ENCODE measurements at places on chromosomes 3 and 15.

- DNase-seq: no peak
These were observed 300.3 kb upstream of the CBLB start for GRCh38 chr3:106168962-106169750.

DNA sequence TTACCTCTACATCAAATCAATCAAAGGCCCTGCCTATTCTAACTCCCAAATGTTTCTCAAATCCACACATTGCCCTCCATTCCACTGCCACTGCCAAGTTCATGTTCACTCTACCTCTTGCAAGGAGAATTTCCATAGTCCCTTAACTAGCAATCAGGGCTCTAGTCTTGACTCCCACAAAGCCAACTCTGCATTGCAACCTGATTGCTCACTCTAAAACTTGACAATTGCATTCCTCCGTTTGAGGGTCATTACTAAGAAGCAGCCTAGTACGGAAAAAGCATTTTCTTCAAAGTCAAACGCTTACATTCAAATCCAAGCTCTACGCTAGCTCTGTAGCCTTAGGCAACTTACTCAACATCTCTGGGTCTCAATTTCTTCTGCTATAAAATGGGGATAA is 1.2 kb downstream of the CPA3 start:
- peak; percentile 78 for DNase-seq

DNA sequence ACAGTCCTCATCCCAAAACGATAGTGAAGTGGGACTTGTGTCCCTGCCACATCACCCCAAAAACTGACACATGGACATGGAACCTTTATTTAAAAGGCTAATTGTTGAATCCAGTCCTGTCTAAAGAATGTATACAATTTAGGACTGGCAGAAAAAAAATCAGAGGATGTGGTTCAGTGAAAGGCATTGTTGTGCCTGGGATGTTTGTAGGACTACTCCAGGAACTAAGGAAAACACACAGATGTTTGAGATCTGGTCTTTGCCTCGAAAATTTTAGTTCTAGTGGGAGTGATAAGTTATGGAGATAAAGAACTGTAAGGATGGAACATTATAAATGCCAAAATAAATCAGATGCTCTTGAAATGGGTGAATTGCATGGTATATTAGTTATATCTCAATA is 27.2 kb downstream of the VGLL4 start:
- no peak for DNase-seq

- DNase-seq: peak; percentile 58
These were observed 384.1 kb downstream of the PLOD2 start for GRCh38 chr3:145776782-145777408.

DNA sequence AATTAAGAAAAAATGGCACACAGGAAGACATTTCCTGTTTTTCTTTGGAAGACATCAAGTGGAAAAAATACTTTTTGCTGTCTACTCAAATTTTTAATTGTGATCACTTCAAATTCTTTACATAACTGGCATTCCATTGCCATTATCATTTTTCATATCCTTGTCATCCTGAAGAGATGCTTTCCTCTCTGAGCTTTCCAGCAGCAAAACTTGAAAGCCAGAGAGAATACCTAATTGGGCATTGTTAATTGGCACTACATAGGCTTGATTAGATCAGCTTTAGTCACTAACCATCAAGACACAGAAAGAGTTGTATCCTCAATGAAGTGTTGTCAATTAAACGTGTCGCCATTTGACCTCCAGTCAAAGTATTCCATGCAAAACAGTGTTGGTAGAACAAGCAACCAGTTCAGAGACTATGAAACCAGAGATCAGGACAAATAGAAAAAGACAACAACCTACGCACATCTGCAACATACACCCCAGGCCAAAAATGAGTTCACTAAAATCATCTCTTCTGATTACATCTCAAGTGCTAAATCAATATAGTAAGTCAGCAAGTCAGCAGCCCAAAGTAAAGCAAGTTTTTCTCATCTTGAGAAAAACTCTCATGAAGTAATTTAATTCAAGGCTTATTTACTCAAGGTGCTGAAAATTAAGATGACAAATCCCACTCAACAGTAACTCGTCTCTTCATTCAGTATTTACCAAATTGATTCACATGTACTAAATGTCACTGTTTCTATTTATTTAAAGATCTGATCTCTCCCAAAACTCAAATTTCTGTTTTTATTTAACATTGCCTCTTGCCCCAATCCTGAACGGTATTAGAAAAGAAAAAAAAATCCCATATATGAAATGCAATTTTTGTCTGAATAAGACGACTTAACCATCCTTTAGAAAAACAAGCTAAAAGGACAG is 123.0 kb downstream of the SUCLG2 start:
- no peak for DNase-seq

DNA sequence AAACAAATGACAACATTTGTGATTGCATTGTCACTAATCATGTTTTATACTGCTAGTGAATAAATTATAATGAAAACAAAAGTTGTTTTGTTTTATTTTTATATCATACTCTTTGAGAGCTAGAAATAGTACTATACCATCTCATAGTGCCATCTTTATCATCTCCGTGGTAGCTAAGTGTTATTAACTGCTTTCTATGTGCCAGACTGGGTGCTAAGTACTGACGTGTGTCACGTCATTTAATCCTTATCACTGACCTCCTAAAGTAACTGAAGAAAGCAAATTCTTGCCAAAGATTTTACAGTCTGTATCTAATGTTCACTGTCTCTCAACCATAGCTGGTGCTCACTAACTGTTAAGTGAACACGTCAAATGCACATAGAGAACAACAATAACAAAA is 99.5 kb upstream of the CNTN3 start:
- DNase-seq: no peak

Measured in islet precursor cell (in vitro differentiated cells).